ENCODE measurements at places on chromosomes 2 and 18.

DNA sequence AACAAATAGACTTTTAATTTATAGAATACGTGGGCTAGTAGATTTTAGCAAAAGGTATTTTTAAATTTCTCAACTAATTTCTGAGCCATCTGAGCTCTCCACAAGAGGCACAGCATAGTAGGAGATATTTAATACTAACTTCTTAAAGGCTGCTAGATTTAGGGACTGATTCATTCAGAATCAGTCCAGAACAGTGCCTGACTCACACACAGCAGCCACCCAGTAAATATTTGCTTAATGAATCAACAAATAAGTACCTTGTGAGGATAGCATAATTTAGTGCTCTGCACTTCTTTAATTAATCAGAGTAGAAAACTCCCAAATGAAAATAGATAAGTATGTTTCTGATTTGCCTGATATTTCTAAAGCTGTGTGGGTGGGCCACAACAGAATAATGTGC lies 35.6 kb upstream of the SYT4 start:
- H3K27me3 ChIP-seq, result no peaks in the 10 kb centered on the region
- H3K27ac ChIP-seq, result no peak overlapping the region
- no peaks in the 10 kb centered on the region for H3K4me1 ChIP-seq
- DNase-seq, result no peak

DNA sequence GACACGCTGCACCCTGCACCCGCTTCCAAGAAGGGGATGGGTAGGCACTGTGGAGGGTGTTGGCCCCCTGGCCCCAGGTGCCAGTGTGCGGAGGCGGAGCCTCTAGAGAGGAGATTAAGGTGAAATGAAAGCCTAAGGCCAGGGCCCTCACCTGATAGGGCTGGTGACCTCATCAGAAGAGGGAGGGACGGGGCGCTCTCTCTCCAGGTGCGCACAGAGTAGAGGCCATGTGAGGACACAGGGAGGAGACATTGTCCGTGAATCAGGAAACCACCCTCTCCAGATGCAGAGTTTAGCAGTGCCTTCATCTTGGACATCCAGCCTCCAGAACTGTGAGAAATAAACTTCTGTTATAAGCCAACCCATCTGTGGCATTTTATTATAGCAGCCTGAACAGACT lies 62.3 kb downstream of the PSMG2 start:
- no peaks in the 10 kb centered on the region for H3K36me3 ChIP-seq
- no peaks in the 10 kb centered on the region for H3K27me3 ChIP-seq
- no peak overlapping the region for H3K27ac ChIP-seq
- no peak for DNase-seq
- no peaks in the 10 kb centered on the region for H3K4me1 ChIP-seq
- H3K4me3 ChIP-seq, result no peak overlapping the region

DNA sequence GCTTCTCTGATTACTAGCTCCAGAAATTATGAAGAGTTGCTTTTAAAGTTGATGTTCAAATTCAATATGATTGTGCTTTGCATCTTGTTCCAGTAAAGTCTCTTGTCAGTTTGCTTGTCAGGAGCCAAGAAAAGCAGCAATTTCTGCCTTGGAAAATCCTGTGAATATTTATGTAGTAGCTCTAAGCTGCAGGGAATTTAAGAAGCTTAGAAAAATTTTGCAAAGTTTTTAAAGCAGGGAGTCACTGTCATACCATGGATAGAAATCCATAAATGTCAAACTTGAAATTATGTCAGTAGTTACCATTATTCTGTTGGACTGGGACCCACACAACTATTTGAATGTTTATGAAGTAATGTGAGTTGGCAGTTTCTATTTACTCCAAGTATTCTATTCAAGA lies 169.3 kb downstream of the TMEM200C start:
- H3K27ac ChIP-seq, result no peak overlapping the region
- DNase-seq, result no peak
- no peaks in the 10 kb centered on the region for H3K27me3 ChIP-seq
- no peak overlapping the region for H3K4me3 ChIP-seq

DNA sequence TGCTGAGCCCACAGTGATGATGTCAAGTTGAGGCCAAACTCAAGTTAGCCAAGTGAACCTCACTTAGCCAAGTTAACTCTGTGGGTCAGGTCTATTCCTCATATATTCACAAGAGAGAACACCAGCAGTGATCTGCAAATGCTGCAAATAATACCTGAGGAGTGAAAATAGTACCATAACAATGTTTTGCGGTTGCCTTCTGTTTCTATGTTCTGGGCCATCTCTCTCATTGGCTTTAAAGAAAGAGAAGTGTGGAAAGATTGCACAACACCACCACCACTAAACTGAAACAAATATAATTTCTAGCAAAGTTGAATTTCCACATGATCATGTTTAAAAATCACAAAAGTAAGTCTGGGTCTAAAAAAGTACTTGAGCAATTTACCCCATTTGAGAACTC lies 211.1 kb upstream of the GALNT5 start:
- no peaks in the 10 kb centered on the region for H3K36me3 ChIP-seq
- no peak overlapping the region for H3K27ac ChIP-seq

DNA sequence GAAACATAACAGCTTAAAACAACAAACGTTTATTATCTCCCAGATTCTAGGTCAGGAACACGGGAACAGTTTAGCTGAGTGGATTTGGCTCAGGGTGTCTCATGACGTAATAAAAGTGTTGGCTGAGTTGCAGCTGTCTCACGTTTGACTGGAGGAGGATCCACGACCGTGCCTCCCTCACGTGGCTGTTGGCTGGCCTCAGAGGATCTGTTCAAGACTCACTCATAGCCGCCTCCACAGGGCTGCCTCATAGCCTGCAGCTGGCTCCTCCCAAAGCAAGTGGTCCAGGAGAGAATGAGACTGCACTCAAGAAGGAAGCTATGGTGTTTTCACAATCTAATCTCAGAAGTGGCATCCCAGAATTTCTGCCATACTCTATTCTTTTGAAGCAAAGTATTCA lies 167.1 kb downstream of the RPRM start:
- H3K27ac ChIP-seq, result no peak overlapping the region
- no peaks in the 10 kb centered on the region for H3K27me3 ChIP-seq
- H3K36me3 ChIP-seq, result no peaks in the 10 kb centered on the region
- H3K4me3 ChIP-seq, result no peak overlapping the region
- DNase-seq, result no peak

- H3K4me1 ChIP-seq, result peaks cover 12% of the 10 kb centered on the region
- H3K27ac ChIP-seq, result peak overlapping the region; percentile 65
- H3K36me3 ChIP-seq, result peaks cover 30% of the 10 kb centered on the region
- no peaks in the 10 kb centered on the region for H3K27me3 ChIP-seq
- DNase-seq, result no peak
Observed at GRCh38 chr18:58611395-58612131, 17.3 kb downstream of the ALPK2 start.

DNA sequence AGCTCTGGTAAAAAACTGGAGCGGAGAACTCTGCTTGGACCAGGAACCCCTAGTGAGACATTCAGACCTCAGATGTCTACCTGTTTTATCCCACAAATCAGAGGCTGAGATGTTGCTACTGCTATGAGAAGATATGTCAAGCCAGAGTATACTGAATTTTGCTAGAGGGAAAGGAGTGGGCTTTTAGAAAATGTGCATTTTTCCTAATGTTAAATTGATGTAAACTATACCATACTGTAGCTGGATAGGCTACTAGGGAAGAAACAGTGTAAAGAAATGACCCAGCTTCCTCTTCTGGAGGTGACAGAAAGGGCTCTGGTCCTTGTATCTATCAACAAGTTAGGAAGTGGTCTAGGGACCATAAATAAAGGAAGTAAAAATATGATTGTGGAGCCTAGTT lies 65.0 kb downstream of the SLC39A10 start:
- no peak overlapping the region for H3K4me3 ChIP-seq
- H3K4me1 ChIP-seq, result no peaks in the 10 kb centered on the region
- no peaks in the 10 kb centered on the region for H3K27me3 ChIP-seq
- H3K27ac ChIP-seq, result no peak overlapping the region

GRCh38 chr2:177633910-177634294 lies 241.3 kb downstream of the AGPS start:
- no peaks in the 10 kb centered on the region for H3K27me3 ChIP-seq
- no peak for DNase-seq
- no peak overlapping the region for H3K27ac ChIP-seq
- H3K4me3 ChIP-seq, result no peak overlapping the region
- H3K4me1 ChIP-seq, result no peaks in the 10 kb centered on the region

DNA sequence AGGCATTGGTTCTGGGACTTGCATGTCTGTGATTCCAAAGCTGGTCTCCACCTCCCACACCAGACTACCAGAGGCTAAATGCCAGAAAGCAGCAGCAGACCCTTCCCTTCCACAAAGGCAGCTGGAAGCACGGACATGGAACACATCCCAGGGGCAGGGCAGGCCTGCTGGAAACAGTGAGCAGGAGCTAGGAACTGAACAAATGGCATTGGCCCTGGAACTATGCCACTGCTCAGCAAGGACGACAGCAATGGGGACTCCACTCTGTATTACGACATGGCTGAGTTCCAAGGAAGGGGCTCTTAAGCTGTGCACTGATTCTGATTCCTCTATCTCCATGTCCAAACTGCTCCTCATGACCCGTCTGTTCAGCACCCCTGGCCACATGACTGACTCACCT lies 77.8 kb upstream of the TFCP2L1 start:
- no peaks in the 10 kb centered on the region for H3K27me3 ChIP-seq
- H3K4me1 ChIP-seq, result no peaks in the 10 kb centered on the region
- no peak overlapping the region for H3K4me3 ChIP-seq
- H3K27ac ChIP-seq, result peak overlapping the region; percentile 27
- DNase-seq, result no peak

GRCh38 chr2:133667085-133667484 lies 98.8 kb upstream of the NCKAP5 start:
- H3K27me3 ChIP-seq, result no peaks in the 10 kb centered on the region
- peak; percentile 7 for DNase-seq
- no peak overlapping the region for H3K4me3 ChIP-seq
- H3K27ac ChIP-seq, result no peak overlapping the region

GRCh38 chr2:158923180-158923594 lies 45.3 kb upstream of the TANC1 start:
- no peak overlapping the region for H3K4me3 ChIP-seq
- H3K36me3 ChIP-seq, result no peaks in the 10 kb centered on the region
- H3K27me3 ChIP-seq, result no peaks in the 10 kb centered on the region
- peak; percentile 11 for DNase-seq

DNA sequence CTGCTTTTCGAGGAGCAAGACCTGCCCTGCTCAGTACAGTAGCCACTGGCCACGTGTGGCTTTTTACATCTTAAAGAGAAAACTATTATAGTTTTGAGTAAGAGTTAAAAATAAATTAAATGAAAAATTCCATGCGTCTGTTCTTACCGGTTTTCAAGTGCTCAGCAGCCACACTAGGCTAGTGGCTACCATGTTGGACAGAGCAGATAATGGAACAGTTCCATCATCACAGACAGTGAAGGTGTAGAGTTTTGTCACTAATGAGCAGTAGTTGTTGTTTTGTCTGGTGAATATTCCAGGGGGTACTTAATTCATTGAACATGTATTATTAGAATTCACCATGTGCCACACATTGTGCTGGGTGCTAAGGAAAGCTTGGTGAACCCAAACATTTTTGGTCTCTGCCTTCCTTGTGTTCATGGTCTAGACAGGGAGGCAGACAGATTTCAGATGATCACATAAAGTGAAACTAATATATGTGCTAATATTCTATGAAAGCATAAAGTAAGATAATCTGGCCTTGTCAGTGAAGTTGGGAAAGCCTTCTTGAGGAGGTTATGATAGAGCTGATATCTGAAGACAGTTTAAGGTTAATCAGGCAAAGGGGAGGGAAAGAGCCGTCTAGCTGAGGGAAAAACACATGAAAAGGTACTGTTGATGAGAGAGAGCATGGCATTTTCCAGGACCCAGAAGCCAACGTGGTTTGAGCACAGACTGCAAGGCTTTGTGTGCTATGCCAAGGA lies 1.4 kb downstream of the ALMS1 start:
- peak overlapping the region; percentile 70 for H3K4me3 ChIP-seq
- H3K27ac ChIP-seq, result peak overlapping the region; percentile 81
- H3K27me3 ChIP-seq, result peaks cover 16% of the 10 kb centered on the region
- no peak for DNase-seq
- no peaks in the 10 kb centered on the region for H3K36me3 ChIP-seq
- peaks cover 8% of the 10 kb centered on the region for H3K4me1 ChIP-seq
